CD4-positive, alpha-beta T cell treated with Interleukin-17A for 1 hour (primary cell): ENCODE measurements at places on chromosomes 3 and 15.

GRCh38 chr15:52649686-52650085, 29.5 kb downstream of the ATOSA start:
- DNase-seq = no peak

DNA sequence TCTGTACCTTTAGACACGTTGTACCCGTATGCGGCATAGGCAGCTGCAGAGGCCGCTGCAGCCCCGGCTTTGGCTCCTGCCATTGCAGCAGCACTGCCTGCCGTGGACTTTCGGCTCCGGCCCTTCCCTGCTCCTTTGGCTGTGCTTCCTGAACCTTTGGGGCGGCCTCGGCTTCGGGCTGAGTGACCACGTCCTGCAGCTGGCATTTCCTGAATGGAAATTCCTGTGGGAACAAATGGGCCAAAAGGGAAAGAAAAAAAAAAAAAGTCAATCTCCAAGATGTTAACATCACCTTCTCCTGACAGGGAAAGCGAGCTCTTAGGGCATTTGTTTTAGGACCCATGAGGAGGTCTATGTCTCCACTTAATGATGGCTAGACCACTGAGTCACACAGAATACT, 29.6 kb downstream of the CHAC1 start:
- no peak for DNase-seq

- no peak for DNase-seq
These were observed 110.4 kb downstream of the TMEM266 start for GRCh38 chr15:76169911-76170800.

DNA sequence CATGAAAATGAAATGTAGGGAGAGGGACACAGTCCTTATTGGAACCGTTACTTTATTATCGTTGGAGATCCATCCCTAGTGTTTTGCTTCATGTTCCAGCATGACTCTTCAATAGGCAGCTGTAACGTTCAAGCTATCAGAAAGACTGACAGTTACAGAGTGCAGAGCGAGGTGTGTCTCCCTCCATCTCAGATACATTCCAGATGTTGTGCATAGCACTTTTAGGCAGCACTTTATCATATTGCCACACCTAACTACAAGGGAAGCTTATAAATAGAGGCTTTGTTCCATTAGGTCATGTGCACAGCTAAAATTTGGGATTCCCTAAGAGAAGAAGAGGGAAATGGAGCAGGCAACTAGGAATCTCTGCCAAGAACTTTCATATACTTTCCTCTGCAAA, 1009.6 kb downstream of the ROBO2 start:
- no peak for DNase-seq
